Nasal cavity respiratory epithelium epithelial cell of viscerocranial mucosa (primary cell): ENCODE measurements at places on chromosomes 2 and 18. TPM values are rescaled to one million over a fixed set of nuclear protein-coding genes. Genes with fewer than 3 reads are reported as not detected.

LRRC30 gene
- not detected in 2 replicates for total RNA-seq

GAREM1 gene
- 9.2 and 17.1 TPM in 2 replicates for total RNA-seq

CIDEA gene
- 0.07 and 5.5 TPM in 2 replicates for total RNA-seq

PKDCC gene
- total RNA-seq, result 0.28 and 0.34 TPM in 2 replicates

STAMBP gene
- total RNA-seq, result 34.9 and 61.8 TPM in 2 replicates

EPAS1 gene
- 102 and 223 TPM in 2 replicates for total RNA-seq

SAG gene
- total RNA-seq, result not detected in 2 replicates

MDH1B gene
- under 0.01 and 0.28 TPM in 2 replicates for total RNA-seq

TLX2 gene
- total RNA-seq, result not detected in 2 replicates

ITGB6 gene
- total RNA-seq, result 25.6 and 414 TPM in 2 replicates

SERPINB11 gene
- under 0.01 and 0.93 TPM in 2 replicates for total RNA-seq

DLGAP1 gene
- total RNA-seq, result under 0.01 TPM in 1 of 2 replicates, not detected in the other

LRP1B gene
- under 0.01 and 0.28 TPM in 2 replicates for total RNA-seq

KCNF1 gene
- total RNA-seq, result 0.21 TPM in 1 of 2 replicates, not detected in the other

TMX3 gene
- total RNA-seq, result 49.3 and 60.8 TPM in 2 replicates

DCC gene
- not detected in 2 replicates for total RNA-seq

SATB2 gene
- 0.68 and 3.5 TPM in 2 replicates for total RNA-seq

SIGLEC15 gene
- 0.07 TPM in 1 of 2 replicates, not detected in the other for total RNA-seq

REG3G gene
- total RNA-seq, result not detected in 2 replicates

G6PC2 gene
- not detected in 2 replicates for total RNA-seq

NT5C1B gene
- total RNA-seq, result not detected in 2 replicates

DSG3 gene
- total RNA-seq, result 612 and 765 TPM in 2 replicates

ATP6V1C2 gene
- 0.68 and 1.9 TPM in 2 replicates for total RNA-seq

ALLC gene
- not detected in 2 replicates for total RNA-seq

ARL4C gene
- 13.7 and 42.5 TPM in 2 replicates for total RNA-seq

RAPH1 gene
- total RNA-seq, result 24.9 and 25.4 TPM in 2 replicates

HES6 gene
- 3.4 and 23.2 TPM in 2 replicates for total RNA-seq

ALPP gene
- total RNA-seq, result under 0.01 TPM in 1 of 2 replicates, not detected in the other

IL1A gene
- 387 and 393 TPM in 2 replicates for total RNA-seq

IFT172 gene
- 5.1 and 11.4 TPM in 2 replicates for total RNA-seq

VAMP8 gene
- total RNA-seq, result 38.3 and 42.2 TPM in 2 replicates

CTNNA2 gene
- total RNA-seq, result not detected in 2 replicates

RAX gene
- total RNA-seq, result not detected in 2 replicates

TUBA3D gene
- not detected in 2 replicates for total RNA-seq

CAPN14 gene
- total RNA-seq, result 1.4 and 6.1 TPM in 2 replicates

SFXN5 gene
- total RNA-seq, result 3.4 and 13.8 TPM in 2 replicates

RGPD3 gene
- total RNA-seq, result 0.34 and 0.43 TPM in 2 replicates

EVA1A gene
- 5.1 and 8.7 TPM in 2 replicates for total RNA-seq

SERPINB3 gene
- 32.5 and 258 TPM in 2 replicates for total RNA-seq

MC5R gene
- not detected in 2 replicates for total RNA-seq

GLI2 gene
- total RNA-seq, result 0.07 TPM in 1 of 2 replicates, not detected in the other

DNER gene
- 0.57 and 1.0 TPM in 2 replicates for total RNA-seq

C2orf15 gene
- 0.93 and 2.1 TPM in 2 replicates for total RNA-seq

ARHGAP25 gene
- total RNA-seq, result 1.7 and 2.1 TPM in 2 replicates

ARL5A gene
- total RNA-seq, result 63.6 and 87.6 TPM in 2 replicates

ABCG8 gene
- not detected in 2 replicates for total RNA-seq

RAB11FIP5 gene
- total RNA-seq, result 23.6 and 44.9 TPM in 2 replicates

NPHP1 gene
- total RNA-seq, result 1.4 and 2.4 TPM in 2 replicates

GKN2 gene
- total RNA-seq, result not detected in 2 replicates

MYOM1 gene
- 0.68 and 0.85 TPM in 2 replicates for total RNA-seq

MLPH gene
- total RNA-seq, result 1.4 and 12.1 TPM in 2 replicates

CPO gene
- 0.14 TPM in 1 of 2 replicates, not detected in the other for total RNA-seq

ARMC9 gene
- 4.4 and 14.6 TPM in 2 replicates for total RNA-seq

MYO7B gene
- not detected in 2 replicates for total RNA-seq

DNAJC5G gene
- not detected in 2 replicates for total RNA-seq

GALNT5 gene
- total RNA-seq, result 30.1 and 32.5 TPM in 2 replicates

PARD6G gene
- 15.7 and 34.5 TPM in 2 replicates for total RNA-seq
